ENCODE measurements at places on chromosomes 11 and 22.

- DNase-seq: no peak
Observed at GRCh38 chr22:46185283-46185682, 35.0 kb downstream of the PPARA start.

DNA sequence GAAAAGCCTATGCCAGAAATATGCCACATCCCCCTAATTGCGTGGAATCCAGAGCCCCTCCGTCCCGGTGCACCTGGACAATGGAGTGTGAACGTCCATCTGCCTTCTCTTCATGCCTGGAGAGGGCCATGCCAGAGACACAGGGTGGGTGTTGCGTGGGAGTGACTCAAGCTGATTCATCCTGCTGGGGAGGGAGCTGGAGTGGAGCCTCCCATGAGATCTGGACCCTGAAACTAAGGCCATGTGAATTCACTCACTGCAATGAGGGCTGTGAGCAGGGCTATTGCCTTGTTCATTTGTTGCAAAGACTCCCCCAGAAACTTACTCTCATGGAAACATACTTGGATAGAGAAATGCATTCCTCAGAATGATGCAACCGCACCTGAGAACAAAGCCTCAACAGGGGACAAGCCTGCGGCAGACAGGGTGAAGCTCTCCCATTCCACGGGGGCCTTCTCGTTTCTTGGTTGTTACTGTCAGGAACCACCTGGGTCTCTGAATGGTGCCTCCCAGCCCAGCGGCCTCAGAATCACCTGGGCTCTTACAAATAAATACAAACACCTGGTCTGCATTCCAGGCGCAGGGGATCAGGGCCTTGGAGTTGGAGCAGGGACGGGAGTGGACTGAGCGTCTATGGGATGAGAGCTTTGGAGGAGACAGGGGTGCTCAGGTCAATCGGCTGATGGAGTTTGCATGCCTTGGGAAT, 1031.2 kb downstream of the BRD1 start:
- no peak for DNase-seq

DNA sequence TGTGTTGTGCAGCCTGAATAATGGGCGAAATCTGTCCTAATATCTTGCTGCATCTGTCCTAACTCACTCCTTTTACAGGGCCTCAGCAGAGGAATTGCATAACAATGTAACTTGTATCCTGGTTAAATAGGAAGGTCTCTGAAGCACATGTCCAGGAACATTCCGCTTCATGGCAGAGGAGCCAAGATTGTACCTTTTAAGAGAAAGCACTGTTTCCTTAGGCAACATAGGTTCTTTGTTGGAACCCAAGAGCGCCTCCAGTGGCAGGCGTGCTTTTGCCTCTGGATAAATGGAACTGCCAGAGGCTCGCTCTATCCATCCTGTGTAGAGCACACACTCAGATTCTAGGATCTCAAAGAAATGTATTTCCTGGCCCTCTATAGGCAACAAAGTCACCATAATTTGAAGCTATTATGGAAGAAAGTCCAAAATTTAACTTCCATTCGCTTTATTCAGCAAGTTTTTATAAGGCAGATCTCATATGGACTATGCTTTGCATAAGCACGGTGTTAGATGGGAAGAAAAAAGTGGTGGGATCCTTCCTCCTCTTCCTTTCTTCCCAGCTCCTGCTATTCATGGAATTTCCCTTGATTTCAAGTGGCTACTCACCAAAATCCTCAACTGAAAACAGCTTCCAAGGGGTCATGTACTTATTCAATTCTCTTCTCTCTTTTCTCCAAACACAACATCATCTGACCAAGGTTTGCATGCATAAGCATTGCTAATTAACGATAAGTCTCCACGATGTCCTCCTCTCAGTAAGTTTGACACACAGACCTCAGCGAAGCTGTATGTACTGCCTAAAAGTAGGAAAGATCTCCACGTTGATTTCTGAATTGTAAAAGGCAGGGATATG, at the start of gene BLID:
BLID (minus strand) TSS at position 692 of the 856 bp plus-strand sequence; CDS start at position 399, 293 bp downstream.
- DNase-seq: no peak

DNA sequence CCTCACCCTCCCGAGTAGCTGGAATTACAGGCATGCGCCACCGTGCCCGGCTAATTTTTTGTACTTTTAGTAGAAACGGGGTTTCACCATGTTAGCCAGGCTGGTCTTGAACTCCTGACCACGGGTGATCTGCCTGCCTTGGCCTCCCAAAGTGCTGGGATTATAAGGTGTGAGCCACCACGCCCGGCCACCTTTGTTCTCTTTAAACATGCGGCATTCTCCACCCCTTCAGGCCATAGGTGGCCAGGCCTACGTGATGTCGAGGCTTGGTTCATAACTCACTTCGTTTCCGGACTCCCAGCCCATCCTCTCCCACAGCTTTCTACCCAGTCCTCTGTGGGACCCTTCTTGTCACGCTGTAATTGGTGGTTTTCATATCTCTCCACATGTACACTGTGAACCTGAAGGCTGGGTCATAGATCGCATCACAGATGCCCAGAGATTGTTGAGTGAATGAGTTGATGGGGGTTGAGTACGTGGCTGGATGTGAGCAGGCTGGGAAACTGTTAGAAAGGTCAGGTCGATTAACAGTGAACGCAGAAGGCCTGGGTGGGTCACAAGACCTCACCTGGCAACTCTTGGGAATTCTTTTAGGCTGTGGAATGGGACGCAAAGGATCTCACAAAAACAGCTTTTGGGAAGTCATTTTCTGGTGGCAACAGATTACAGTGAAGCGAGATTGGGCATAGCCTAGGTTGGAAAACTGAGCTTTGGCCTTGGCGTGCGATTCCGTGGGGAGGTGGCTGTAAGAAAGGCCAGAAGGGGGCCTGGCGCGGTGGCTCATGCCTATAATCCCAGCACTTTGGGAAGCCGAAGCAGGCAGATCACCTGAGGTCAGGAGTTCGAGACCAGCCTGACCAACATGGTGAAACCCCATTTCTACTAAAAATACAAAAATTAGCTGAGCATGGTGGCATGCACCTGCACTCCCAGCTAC, 44.5 kb downstream of the ST14 start:
- DNase-seq: no peak

DNA sequence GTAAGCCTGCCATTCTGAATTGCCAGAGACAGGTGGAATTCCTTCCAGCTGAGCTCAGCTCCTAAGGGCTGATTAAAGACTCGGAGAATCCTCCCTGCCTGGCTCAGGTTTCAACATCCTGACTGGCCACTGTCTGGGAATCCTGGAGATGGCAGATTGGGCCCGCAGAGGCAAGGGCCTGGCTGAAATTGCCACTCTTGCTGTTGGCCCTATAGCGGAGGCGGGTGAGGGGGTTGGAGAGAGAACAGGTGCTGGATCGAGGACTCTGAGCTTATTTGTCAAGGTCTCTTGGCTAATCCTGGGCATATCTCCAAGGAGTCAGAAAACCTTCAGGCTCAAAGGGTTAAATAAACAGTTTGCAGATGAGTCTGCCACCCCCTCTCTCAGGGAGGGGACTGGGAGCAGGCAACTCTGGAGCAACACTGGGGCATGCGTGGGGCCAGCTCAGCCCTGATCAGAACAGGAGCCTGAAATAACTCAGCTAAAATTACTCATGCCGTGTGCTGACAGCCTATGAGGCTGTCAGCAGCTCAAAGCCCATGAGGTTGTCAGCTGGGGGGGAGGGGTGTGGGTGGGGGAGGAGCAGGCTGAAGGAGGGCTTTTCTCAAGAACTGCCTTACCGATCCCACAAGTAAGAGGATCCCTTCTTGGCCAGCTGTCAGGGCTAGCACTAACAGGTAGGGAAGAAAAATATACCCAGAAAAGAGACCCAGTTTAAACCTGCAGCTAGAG, 14.7 kb upstream of the MFRP start:
- no peak for DNase-seq
